ENCODE measurements at places on chromosomes 5 and 9. TPM values are rescaled to one million over a fixed set of nuclear protein-coding genes. Genes with fewer than 3 reads are reported as not detected.

GRCh38 chr5:133406208-133406976, 205.9 kb downstream of the FSTL4 start:
- no peak for DNase-seq

Gene NR6A1
- total RNA-seq: 2.1 TPM

DNA sequence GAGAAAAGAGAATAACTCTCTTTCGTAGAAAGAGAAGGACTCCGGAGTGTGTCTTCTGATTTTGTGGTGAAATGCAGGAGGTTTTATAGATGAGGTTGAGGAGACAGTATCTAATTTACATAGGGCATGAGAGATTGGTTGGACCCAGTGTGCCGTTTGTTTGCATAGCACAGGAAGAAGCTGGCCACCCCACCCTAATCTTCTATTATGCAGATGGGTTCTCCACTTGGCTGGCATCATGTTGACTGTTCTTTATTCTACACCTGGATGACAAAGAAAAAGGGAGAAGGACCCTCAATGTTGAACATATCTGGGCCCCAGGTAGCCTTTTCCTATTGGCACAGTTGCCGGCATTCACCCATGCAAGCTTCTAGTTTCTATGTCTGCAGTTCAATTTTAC, 23.2 kb upstream of the MINAR2 start:
- no peak for DNase-seq

DNA sequence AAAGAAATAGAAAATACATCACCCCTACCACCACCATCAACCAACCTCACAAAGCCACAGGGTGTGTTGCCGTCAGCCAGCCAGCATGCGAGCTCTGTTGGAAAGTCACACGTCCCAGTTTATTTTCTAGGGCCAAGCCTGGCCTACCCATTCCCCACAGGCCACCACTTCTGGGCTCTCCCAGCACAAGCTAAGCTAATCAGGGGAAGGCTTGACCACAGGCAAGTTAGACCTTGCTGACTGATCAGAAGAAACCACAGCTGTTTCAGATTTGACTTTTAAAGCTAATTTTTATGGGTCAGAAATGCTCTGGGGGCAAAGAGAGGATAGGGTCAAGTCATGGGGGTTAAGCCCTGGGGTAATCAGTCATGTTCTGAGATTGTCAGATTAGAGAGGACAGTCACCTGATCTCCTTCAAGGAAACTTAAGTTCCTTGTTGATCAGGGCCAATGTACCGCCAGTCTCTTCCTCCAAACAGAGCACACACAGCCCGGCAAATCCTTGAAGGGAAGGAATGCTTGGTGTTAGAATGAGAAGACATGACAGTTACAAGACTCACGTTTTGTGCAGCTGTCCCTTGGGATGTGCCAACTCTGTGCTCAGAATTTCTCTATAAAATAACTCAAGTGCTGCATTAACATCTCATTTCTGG, 7.6 kb downstream of the SHB start:
- DNase-seq: no peak

DNA sequence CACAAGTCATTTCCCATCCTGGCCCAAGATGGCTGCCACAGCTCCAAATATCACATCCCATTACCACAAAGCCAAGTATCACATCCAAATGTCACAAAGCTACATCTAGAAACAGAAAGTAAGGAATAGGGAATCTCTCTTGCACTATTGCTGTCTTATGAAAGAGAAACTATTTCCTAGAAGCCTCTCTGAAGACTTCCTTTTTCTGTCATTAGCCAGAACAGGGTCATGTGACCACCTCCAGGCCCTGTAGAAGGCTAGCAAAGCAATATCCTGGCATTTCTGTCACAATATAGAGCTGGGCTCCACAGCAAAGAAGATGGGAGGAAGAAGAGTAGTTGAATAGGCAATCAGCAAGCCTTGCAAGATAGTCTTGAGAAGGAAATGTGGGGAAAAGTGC, 99.2 kb downstream of the SH3TC2 start:
- DNase-seq: no peak

Gene SLC36A3
- not detected for total RNA-seq

DNA sequence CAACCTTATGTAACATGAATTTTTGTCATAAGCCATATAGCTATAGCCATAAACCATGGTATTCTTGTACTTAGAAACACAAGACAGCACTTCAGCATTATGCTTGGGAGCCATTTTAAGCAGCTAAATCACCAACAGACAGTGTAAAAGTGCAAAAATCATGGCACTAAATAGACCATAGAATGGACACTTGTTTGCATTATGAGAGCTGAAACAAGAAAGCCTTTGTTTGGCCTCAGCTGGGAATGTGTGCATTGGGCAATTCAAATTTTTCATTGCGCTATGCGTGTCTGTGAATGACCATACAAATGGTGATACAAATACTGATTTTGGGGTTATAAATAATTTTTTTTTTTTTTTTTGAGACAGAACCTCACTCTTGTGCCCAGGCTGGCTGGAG, 23.7 kb downstream of the KDM4C start:
- DNase-seq: no peak

GRCh38 chr5:146041180-146041789, 64.1 kb downstream of the PLAC8L1 start:
- no peak for DNase-seq

GRCh38 chr5:149609640-149610219, 28.4 kb downstream of the ARHGEF37 start:
- no peak for DNase-seq

Gene GPR151
- total RNA-seq: not detected

DNA sequence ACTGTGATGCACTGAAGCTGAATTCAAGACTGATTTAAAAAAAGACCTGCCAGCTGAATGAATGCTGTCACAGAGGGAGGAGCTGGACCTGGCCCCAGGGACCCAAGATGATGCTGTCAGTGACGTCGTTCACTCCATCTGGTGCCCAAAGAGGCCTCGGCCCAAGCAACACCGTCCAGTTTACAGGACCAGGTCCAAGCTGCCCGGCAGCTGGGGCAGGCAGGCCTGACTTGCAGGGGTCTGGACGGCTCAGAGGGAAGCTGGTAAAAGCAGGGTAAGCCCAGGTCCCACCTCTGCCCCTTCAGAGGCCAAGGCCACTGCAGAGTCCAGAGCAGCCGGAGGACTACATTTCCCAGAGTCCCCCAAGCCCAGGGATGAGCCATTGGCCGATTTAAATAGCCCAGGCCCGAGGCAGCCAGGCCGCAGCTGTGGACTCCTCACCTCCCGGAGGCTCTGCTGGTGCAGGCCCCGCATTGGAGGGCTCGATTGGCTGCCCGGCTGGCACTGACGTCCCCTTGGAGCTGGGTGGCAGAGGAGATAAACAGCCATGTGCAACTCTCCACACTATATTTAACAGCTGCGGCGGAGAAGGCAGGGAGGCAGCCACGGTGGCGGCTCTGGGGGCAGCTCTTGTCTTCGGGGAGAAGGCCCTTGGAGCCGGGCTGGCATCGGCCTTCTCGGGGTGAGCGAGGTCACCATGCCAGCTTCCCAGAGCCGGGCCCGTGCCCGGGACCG, at the start of gene PLPP7:
Gene PLPP7 (plus strand): TSS at position 423 of the 735 bp plus-strand sequence. CDS start 275 bp downstream, at position 698.
- peak; percentile 88 for DNase-seq

Gene ACOT12
- total RNA-seq: not detected

DNA sequence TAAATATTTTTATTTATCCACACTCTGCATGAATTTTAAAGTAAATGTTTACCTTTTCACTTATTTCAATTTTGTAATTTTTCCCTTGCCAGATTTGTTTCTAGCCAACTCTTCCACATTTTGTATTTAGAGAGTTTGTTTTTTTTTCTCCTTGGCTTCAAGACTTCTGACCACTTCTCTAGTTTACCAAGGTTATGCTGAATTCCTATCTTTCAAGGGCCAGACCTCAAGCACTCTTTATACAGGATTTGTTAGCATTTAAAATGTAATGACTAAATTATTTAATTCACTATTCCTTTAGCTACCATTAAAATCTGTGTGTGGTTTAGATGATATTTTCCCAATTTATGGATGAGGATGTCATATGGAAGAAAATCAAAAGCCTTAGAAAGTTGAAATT, 42.5 kb downstream of the MEF2C start:
- no peak for DNase-seq

Gene F2RL1
- 0.87 TPM for total RNA-seq
